CD4-positive, alpha-beta T cell treated with Interleukin-4 for 4 hours (primary cell): ENCODE measurements at places on chromosomes 12 and 14.
A peak's percentile ranks its signal among the peaks of the same experiment; 100 is the strongest.

DNA sequence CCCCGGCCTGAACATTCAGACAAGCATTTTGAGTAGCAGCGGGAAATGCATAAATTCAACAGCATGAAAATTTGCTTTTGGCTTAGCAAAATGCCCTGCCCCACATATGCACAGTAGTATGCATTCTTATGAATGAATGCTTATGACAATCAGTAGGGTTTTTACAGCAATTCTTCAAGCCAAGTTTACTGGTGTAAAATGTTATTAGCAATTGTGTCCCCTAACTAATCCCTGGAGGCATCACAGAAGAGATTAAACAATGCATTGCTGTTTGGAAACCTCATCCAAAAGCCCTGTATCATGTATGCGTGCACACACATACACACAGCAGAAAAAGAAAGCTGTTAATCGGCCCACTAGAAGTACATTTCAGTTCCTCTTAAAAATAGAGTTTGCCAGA lies 406.5 kb downstream of the LRIG3 start:
- DNase-seq: no peak

DNA sequence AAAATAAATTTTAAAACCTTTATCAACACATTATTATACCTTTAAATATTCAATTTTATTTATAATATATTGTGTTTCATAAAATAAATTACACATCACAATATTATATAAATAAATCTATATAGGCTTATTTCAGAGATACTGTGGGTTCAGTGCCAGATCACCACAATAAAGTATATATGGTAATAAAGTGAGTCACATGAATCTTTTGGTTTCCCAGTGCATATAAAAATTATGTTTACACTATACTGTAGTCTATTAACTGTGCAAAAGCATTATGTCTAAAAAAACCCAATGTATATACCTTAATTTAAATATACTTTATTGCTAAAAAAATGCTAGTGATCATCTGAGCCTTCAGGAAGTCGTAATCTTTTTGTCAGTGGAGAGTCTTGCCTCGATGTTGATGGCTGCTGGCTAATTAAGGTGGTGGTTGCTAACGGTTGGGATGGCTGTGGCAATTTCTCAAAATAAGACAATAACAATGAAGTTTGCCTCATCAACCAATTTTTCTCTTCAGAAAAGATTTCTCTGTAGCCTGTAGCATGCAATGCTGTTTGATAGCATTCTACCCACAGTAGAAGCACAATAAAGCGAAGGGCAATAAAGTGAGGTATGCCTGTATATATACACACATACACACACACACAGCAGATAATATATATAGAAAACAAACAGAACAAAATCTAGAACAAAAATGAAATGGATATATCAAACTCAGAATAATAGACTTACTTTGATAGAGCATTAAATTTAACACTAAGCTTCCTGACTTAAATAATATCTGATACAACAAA lies 32.4 kb downstream of the CCDC59 start:
- DNase-seq: no peak

- no peak for DNase-seq
These were observed 89.3 kb upstream of the SLC38A4 start for GRCh38 chr12:46915082-46915481.

DNA sequence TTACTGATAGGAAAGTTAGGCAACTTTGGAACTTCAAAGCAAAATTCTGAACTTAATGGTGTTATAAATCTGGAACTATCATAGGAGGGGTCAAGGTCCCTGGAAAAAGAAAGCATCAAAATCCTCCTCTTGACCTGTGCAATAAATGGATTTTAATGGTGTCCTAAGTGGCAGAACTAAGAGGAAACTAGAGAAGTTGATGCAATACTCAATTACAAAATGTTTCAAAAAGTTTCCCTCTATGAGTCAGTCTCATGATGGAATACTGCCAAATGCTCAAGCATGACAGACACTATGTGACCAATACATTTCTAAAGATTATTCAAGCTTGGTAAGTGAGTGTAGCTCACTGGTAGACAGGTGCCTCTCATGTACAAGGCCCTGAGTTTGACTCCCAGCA lies 47.7 kb upstream of the ERGIC2 start:
- peak; percentile 1 for DNase-seq

- no peak for DNase-seq
These were observed 59.8 kb downstream of the WASHC4 start for GRCh38 chr12:105167346-105167745.

DNA sequence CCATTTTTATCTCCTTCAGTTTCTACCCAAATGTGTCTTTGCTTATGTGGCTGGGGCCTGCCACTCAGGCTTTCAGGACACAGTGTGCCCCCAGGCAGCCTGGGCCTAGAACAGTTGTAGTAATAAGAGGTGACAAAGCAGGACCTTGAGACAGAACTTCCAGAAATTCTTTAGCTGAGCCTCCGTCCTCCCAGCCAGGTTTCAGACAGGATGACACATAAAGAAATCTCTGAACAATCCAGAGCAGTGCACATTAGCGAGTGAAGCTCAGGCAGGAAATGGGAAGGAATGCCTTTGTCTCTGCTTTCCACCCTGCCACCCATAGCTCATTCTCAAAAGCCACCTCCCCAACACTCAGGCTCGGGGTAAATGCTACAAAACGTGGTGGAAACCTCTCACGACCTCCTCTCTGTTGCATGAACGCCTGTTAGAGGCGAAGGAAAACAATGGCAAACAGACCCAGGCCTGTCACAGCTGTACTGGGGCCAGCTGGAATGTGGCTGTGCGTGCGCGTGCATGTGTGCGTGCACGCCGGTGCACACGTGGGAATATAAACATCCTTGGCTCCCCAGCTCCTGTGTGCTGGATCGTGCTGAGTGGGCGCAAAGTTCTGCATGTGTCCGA lies 286.7 kb downstream of the ZFP36L1 start:
- DNase-seq: no peak

DNA sequence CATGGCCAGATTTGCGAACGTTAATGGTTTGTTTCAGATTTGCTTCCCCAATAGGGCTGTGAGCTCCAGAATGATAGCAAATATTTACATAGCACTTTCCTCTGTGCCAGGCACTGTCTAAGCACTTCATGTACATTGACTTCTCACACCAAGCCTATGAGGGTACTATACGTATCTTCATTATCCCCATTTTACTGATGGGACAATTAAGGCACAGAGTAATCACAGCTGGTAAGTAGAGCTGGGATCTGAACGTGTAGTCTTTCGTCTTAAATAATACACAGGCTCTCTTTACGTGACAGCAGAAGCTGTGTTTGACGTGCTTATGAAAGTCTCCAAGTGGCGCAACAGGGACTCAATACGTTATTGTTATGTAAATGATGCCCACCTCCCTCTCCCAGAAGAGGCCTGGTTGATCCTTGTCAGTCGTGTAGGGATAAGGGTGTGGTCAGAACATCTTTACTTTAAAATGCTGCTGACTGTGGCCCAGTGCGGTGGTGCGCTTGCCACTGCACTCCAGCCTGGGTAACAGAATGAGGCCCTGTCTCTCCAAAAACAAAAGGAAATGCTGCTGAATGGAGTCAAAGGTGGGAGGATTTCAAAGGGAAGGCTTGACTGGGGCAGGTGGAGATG lies 66.3 kb upstream of the TCL1B start:
- no peak for DNase-seq

- DNase-seq: no peak
These were observed 173.5 kb downstream of the ANO6 start for GRCh38 chr12:45389426-45389825.

GRCh38 chr14:36097356-36097755 lies 79.2 kb downstream of the PTCSC3 start:
- DNase-seq: no peak

DNA sequence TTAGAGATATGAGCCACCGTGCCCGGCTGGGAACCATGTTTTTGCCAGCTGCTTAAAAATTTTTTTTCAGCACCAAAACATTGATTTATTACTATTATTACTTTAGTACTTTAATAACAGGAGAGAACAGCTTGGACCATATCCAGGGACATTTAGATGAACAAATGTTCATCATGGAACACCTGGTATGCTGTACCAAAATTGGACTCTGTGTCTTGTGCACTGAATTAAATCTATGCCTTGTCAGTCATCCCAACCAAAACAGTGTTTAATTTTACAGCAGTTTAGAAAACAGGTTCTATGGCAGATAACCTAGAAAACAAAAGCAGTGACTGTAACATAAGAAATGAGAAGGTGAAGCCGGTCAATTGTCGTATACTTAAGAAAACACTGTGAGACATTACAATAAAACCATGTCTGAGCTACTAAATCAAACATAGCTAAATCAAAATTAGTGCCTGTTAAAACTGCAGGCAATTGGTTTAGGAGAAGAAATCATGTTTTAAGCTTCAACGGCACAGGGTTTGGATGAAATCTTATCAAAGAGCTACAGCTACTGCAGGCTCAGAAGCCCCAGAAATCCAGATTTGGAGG lies 58.2 kb upstream of the PYGL start:
- no peak for DNase-seq

GRCh38 chr14:56150645-56151345 lies 32.6 kb downstream of the PELI2 start:
- DNase-seq: no peak

GRCh38 chr12:3253682-3254275 lies 176.6 kb downstream of the TSPAN9 start:
- DNase-seq: no peak

GRCh38 chr14:90139199-90139598 lies 77.4 kb downstream of the KCNK13 start:
- DNase-seq: no peak

- no peak for DNase-seq
These were observed 32.0 kb downstream of the LRIG3 start for GRCh38 chr12:58888131-58888783.

- no peak for DNase-seq
These were observed 465 bp upstream of the FGD4 start for GRCh38 chr12:32398816-32399369.

DNA sequence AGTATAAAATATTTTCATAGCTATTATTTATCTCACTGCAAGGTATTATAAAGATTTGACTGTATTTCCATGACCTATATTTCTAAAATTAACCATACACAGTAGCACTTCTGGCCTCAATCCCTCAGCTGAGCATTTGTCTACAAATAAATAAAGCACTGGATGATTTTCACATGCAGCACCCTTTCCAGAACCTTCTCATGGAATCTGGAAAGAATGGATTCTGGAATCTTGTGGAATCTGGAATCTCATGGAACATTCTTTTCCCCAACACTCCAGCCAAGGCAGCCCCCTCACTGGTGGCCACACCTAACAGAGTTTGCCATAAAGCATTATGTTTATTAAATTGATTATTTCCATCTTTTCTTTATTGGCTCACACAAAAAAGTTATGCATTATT lies 199.2 kb downstream of the MSRB3 start:
- no peak for DNase-seq

- DNase-seq: no peak
These were observed 33.8 kb downstream of the SPTB start for GRCh38 chr14:64845878-64846277.

GRCh38 chr14:51328772-51329353 lies 88.8 kb downstream of the TMX1 start:
- no peak for DNase-seq

GRCh38 chr12:52918784-52919183 lies 13.9 kb upstream of the KRT8 start:
- DNase-seq: no peak

DNA sequence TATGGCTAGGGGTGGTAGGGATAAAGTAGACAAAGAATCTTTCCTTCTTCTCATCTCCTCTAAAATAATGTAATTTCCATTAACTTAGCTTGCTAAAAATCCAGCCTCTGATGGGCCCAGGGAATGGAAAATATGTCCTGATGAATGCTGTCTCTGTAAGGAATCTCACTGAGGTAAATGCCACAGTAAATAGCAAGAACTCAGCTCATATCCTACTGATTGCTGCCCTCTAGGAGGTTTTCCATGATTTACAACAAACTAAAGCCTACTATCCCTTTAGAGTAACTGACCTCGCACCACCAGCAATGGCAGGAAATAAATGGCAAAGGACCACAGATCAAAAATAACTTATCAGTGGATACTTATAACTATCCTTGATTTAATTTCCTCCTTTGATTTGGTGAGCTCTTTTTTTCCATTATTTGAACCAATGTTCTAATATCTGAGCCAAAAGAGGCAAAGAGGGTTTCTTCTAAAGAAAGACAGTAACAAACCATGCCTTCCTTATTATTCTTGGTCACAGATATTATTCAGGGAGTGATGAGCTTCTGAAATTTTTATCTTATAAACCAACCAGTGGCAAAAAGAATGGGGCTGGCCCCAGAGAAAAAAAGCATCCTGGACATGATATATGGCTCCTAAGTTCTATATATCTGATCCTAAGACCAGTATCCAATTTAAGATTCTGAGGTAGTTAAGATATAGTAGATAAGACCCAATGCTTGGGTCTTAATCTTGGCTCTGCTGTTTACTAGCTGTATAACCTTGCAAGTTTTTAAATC lies 43.8 kb downstream of the SENP1 start:
- DNase-seq: no peak

DNA sequence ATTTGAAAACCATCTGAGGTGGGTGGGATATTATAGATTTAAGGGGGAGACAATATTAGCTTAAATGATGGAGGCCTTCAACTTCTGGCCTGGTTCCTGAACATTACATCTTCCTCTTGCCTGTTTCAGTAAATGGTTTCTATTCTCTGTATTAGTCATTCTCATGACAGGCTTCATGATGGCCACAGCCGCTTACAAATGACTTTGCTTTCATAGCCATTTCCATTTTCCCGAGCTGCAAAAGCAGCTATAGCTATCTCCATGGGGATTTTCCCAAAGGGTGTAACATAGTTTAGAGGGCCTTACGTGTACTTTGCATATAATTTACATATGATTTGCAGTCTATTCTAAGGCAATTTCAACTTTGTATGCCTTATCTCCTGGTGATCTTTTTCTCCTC lies 121.8 kb downstream of the NRXN3 start:
- no peak for DNase-seq

GRCh38 chr12:87883806-87884205 lies 145.4 kb downstream of the C12orf50 start:
- DNase-seq: no peak

DNA sequence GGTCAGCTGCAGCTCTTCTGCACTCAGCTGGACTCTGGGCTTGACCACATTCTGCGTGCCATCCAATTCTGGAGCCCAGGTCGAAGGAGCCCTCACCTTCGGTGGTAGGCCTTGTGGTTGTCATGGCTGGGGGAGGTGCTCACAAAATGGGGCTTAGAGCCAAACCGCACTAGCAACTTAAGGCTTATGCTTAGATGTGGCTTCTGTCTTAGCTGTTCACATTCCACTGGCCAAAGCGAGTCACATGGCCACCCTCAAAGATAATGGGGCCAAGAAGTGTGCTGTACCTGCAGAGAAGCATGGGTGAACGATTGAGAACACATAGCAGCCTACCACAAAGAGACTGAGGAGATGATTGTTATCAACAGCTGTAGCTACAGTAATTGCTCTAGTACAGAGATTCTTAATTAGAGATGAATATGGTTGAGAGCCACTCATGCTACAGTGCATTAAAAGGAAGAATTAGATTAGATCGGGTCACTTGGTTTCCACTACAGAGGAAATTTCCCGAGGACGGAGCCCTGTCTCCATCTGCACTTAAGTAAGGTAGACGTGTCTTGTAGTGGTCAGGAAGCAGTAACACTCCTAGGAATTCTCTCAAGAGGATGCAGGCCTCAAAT lies 334.6 kb upstream of the FKBP4 start:
- DNase-seq: no peak
